Stimulated activated CD8-positive, alpha-beta memory T cell treated with anti-CD3 and anti-CD28 coated beads, Interleukin-2, amount 100 ng/mL, for 1 hour (primary cell): ENCODE measurements at places on chromosomes 12 and 14.

DNA sequence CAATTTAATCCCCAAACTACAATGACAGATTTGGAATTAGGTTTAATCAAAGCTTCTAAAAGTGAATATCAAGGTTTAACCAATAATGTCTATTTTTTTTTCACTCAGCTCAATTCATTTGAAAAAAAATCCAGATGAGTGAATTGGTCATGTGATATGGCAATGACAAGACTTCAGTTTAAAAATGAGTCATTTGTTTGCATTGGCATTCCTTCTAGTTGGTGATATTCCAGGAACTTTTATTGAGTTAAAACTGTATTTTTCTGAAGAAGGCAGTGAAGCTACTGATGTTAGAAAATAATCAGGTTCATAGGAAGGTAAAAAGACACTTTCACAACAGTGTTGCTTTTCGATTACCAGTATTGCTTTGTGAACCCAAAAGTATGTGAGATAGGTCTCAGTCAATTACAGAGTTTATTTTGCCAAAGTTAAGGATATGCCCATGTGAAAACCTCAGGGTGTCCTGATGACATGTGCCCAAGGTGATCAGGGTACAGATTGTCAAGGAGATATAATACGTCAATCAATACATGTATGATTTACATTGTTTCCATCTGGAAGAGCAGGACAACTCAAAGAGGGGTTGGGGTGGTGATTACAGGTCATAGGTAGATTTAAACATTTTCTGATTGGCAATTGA lies 1214.9 kb downstream of the GALC start:
- DNase-seq, result no peak

DNA sequence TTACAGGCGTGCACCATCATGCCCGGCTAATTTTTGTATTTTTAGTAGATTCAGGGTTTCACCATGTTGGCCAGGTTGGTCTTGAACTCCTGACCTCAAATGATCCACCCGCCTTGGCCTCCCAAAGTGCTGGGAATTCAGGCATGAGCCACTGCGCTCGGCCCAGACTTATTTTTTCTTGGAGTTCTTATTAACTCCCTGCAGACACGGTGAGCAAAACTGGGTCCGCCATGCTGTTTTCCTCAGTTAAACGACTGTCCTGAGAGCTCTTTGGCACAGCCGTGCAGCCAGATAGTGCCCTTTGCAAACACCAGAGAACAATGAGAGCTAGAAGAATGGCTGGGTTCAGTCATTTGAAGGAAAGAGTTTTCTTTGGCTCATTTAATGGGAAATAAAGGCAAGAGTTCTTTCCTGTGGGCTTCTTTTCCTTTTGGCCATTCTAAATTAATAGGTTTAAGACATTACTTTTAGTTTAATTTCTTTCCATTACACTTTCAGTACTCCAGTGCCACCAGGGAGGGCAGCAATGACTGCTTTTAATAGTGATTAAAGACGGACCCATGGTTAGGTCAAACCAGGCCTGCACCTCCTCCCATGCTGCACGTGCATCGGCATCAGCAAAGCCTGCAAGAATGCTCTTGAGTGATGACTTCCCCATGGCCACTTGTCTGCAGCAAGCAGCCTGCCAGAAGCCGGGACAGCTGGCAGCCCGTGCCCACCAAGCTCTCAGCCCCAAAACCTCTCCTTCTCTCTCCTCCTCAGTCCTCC lies 60.7 kb downstream of the VCPKMT start:
- DNase-seq, result no peak

GRCh38 chr12:18580291-18580690 lies 157.5 kb downstream of the PLCZ1 start:
- DNase-seq, result no peak

DNA sequence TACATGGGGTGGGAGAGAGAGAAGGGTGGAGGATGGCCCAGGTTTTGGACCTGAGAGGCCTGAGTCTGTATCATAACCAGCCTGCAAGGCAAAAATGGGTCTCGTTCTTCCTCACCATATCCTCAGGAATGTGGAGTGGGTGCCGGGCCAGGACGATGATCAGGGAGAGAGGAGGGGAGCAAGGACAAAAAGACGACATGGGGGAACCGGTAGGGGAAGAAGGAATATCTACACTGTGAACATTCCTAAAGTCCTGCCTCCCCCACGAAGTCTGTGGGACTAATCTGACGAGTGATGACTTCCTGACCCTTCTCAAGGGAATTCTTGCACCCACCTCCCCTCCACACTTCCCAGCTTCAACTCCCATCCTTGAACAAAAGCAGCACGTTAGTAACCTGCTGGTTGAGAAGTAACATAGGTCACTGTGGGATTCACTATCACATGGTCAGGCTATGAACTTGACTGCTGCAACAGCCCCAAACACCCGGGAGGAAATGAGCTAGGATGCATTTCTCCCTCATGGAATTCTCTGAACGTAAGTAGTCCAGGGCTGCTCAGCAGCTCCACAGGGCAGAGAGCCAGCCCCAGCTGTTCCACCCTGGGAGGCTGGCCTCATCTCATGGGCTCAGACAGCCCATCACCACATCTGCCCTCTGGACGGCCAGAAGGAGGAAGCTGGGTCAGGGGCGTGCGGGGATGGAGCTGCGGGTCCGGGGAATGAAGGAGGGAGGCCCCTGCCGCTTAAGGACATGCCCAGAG lies 36.8 kb upstream of the VWF start:
- no peak for DNase-seq

- DNase-seq, result no peak
Measured at GRCh38 chr12:112830901-112831300, 39.4 kb downstream of the RPH3A start.

GRCh38 chr14:94364037-94364436 lies 24.4 kb downstream of the SERPINA1 start:
- DNase-seq, result no peak

DNA sequence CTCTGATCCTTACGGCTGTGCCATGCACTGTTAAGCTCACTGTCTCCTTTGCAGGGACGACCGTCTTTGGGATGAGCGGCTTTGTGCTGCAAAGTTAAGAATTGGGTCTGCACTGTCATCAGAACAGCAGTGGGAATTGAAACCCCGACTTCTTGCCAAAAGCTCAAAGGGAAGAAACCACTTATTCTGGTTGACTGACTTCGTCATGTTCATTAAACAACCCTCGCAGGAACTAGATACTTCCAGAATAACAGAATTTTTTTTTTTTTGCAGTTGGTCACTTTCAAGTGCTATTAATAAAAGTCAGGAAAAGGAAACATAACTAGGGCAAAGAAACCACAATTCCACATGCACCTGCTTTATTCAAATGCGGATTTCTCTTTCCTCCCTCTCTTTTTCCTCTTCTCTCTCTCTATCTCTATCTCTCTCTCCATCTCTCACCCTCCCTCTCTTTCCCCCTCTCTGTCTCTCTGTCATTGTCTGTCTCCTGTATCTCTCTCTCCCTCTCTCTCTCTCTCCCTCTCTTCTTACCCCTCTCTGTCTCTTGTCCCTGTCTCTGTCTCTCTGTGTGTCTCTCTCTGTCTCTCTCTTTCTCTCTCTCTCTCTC lies 12.3 kb upstream of the GLT1D1 start:
- DNase-seq, result no peak

DNA sequence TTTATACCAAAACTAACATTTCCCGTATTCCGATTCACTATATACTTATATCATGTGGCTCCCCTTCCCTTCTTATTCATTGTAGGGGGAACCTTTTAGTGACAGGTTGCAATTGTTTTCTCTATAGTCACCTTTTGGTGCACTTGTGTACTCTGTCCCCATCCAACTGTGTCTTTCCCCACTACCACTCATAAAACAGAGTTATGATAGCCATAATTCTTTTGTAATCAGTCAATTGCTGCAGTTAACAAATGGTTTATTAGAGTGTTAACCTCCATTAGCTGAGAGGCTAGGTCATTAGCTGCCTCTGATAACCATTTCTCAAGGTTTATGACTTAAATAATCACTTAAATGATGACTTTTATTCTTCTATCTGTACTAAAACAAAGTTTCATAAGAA lies 338.1 kb upstream of the SEL1L start:
- DNase-seq, result no peak

DNA sequence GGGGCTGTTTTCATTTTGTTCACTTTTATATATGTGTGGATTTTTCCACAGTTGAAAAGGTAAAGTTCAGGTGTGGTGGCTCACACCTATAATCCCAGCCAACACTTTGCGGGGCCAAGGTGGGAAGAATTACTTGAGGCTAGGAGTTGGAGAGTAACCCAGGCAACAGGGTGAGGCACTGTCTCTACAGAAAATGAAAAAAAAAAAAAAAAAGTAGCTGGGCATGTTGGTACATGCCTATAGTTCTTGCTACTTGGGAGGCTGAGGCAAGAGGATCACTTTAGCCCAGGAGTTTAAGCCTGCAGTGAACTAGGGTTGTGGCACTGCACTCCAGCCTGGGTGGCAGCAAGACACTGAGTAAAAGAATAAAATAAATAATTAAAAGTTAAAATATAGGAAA lies 326.5 kb downstream of the NAV3 start:
- no peak for DNase-seq

DNA sequence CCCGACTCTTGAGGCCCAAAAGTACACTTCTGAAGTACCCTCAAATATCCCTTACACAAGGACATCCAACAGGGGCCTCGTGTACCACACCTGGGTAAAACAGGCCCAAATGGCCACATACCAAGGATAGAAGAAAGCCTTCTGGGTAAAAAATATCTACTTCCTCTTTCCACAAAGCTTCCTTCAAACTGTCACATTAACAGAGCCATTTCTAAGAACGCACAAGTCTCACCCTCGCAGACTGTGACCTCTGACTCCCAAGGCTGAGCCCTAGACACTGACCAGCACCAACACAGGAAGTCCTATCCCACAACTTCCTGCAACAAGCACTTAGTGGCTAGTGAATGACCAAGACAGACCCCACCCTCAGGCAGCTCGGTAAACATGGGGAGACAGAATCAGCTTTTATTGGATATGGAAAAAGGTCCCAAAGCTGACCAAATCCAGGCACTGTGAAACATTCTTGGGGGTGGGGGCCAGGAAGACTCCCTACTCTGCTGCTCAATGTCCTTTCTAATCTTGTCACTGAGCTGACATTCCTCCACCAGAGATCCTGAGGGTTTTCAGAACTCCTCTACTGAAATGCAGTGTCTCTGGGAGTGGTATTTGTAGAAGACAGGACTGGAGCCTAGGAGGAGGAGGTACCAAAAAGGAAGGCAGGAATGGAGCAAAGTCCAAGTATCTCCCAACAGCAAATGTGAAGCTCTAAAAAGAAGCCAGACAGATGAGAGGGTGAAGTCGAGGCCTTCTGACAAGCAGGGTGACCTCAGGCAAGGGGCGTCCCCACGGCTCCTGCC lies 15.9 kb downstream of the KCTD10 start:
- no peak for DNase-seq

GRCh38 chr14:75543253-75543652 lies 21.0 kb downstream of the BATF start:
- DNase-seq, result no peak

- DNase-seq, result no peak
Measured at GRCh38 chr12:128771681-128772080, 52.1 kb downstream of the SLC15A4 start.

DNA sequence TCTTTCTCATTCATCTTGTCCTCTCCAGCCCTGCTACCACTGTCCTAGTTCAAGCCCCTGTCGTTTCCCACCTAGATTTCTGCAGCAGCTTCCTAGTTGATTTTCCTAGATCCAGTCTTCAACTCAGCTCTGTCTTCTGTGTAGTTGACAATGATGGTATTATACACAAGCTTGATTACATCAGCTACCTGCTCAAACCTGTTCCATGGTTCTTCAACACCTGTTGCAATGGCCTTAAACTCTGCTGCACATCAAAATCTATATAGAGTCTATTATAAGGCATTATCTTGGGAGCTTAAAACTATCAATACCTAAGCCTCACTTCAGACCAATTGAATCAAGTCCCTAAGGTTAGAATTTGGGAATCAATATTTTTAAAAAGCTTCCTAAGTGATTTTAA lies 71.7 kb upstream of the PELI2 start:
- DNase-seq, result no peak

- DNase-seq, result no peak
Measured at GRCh38 chr12:130813436-130813835, 25.6 kb downstream of the STX2 start.

GRCh38 chr12:112979041-112979680 lies 842 bp downstream of the OAS2 start:
- DNase-seq, result no peak

GRCh38 chr12:119710965-119711551 lies 43.1 kb downstream of the PRKAB1 start:
- no peak for DNase-seq

DNA sequence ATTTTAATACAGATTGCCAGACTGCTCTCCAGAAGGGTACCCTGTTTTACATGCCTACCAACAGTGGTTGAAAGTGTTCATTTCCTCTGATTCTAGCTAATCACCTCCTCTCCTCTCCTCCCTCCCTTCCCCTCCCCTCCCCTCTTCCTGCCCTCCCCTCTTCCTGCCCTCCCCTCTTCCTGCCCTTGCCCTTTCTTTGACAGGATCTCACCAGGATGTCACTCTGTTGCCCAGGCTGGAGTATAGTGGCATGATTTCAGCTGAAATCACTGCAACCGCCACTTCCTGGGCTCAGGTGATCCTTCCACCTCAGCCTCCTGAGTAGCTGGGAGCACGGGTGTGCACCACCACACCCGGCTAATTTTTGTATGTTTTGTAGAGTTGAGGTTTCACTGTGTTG lies 24.7 kb downstream of the APAF1 start:
- DNase-seq, result no peak

GRCh38 chr12:106409878-106410277 lies 52.3 kb downstream of the POLR3B start:
- no peak for DNase-seq

DNA sequence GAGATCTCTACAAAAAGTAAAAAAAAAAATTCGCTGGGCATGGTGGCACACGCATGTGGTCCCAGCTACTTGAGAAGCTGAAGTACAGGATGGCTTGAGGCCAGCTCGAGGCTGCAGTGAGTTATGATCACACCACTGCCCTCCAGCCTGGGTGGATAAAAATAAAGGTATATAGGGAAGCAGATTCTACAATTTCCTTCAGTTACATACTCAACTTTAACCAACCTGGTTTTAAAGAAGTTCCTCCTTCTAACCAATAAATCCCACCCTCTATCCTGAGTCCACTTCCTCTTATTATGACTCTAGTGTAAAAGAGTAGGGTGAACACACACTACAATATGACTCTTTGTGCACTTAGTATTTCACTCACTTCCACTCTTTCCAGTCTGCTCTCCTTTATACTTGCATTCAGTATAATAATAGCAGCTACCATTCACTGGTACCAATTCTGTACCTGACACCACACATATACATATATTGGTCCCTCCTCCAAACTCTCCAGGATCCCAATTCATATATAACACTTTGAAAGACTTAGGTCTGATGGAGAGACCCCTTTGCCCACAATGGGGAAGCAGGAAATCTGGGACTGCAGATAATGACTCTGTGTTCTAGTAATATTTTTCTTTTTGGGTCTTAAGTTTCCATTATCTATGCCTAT lies 2.3 kb downstream of the ARF3 start:
- DNase-seq, result no peak

GRCh38 chr12:21026302-21026701 lies 104.7 kb upstream of the SLCO1B1 start:
- no peak for DNase-seq

DNA sequence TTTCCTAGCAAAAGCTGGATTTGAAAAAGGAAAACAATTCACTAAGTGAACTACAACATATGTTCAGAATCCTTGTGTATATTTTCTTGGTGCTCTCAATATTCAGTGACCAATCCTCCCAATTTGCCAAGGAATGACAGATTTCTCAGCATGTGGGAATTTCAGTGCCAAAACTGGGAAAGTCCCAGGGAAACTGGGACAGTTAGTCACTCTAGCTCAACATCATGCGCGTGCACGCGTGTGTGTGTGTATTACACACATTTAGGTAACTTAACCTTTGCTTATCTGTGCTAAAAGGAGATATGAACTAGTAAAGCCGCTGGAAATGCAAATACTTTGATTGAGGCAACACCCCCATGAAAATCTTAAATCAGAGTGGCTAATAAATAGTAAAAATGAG lies 26.1 kb upstream of the SLC6A13 start:
- DNase-seq, result no peak
